ENCODE measurements at places on chromosomes 2 and 18.

GRCh38 chr2:118374974-118375755 is 286.9 kb downstream of the INSIG2 start:
- DNase-seq: no peak

DNA sequence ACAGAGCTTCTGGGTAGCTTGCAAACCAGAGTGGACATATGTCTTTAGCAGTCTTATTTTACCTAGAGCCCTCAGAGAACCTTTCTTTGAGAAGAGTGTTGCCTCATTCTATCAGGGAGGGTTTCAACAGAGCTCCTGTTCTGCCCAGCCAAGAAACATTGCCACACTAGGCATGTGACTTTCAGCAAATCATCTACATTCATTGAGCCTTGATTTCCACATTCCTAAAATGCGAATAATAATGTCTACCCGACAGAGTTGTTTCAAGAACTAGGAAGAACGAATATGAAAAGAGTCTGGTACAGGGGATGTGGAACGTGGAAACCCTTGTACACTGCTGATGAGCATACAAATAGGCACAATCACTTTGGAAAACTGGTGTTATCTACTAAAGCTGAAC is 7.8 kb upstream of the PRKAG3 start:
- DNase-seq: no peak

GRCh38 chr2:173359231-173359630 is 4.6 kb downstream of the CDCA7 start:
- DNase-seq: no peak

DNA sequence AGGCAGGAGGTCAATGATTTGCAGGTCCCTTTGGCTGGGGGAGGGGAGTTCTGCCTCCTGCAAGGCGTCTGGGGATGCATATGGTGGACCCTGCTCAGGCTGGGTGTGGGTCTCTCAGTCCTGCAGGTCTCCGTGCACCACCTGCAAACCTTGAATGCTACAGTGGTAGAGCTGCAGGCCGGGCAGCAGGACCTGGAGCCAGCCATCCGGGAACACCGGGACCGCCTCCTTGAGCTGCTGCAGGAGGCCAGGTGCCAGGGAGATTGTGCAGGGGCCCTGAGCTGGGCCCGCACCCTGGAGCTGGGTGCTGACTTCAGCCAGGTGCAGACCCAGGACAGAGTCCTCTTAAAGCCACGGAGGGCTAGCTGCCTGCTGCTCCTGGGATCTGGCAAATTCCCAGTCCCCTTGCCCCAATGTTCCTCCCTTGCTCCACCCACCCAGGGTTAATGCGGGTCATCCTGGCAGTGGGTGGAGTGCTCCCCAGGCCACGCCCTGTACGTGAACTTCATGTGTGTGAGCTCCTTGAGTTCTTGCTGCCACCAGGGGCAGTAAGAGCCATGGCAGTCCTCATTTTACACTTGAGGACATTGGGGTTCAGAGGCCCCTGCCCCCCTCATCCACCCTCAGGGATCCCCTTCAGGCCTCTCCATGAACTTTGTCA is 3.1 kb downstream of the PROM2 start:
- no peak for DNase-seq

- no peak for DNase-seq
These were observed 1642.5 kb upstream of the TMEFF2 start for GRCh38 chr2:193837111-193837738.

DNA sequence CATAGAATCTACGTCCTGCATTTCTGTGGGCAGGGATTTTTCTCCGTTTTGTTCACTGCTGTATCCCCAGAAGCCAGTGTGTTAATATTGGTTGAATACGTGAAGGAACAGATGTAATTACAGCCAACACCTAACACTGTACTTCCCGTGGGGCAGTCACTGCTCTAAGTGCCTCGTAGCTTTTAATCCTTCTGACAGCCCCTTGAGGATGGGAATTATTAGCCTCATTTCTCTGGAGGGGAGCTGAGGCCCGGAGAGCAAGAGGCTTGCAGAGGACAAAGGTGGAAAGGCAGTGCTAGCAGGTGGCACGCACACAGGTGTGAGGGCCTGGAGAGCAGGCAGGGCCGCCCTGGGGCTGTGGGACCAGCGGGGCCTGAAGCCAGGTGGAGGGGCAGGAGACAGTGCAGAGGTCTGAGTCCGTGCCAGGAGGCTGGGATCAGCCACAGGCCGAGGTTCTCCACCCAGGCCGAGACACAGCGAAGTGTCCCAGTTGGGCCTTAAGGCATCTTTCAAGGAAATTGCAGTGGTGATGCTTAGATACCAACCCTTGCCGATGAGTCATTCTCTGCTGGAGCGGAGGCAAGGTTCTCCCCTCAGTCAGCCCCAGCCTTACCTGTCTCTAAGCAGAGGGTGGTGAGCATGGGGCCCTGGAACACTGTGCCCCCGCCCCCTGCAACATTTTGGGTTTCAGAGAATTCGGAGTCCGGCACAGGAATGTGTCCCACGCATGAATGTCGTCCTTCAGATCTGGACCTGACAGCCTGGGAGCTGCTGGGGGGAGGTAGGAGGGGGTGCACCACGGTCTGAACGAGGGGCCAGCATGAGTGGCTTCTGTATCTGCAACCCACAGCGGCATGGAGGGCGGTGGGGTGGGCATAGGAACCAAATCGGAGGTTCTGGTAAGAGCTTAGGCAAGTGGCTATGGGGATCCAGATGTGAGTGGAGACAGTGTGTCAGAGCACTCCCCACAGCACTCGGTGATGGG is 122.6 kb downstream of the GBX2 start:
- no peak for DNase-seq

DNA sequence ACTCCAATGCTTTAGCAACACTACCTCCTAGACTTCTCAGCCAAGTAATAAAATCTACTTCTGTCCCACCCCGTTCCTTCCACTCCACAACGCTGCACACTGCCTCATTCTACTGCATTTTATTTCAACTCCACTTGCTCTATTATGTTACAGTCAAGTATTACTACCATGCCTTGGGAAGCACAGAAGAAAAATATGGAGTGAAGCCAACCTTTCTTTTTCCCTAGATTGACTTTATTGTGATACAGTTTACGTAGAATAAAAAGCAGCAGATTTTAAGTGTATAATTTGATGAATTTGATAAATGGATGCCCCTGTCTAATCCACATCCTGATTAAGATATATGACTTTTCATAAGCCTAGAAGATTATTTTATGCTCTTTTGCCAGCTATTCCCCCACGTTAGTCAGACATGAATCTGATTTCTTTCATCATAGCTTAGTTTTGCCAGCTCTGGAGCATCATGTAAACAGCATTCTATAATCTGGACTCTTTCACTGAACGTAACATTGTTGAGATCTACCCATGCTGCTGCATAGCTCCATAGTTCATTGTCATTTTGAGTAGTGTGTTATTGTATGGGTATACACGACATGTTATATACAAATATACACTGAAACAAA is 676.8 kb upstream of the RAB6C start:
- DNase-seq: no peak

DNA sequence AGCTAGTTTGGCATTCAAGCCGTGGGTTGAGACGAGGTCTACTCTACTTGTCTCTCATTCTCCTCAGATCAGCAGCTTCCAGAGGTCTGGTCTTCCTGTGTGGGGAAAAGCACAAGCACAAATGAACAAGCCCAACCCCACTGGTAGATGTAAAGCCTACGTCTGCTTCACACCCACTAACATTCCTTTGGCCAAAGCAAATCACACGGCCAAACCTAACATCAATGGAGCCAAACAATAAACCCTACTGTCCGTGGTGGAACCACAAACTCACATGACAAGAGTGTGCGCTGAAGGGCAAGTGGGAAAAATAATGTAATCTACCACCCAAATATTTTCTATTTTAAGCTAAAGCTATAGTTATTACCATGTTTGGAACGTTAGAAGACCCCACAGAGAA is 179.3 kb upstream of the MGAT5 start:
- DNase-seq: no peak

DNA sequence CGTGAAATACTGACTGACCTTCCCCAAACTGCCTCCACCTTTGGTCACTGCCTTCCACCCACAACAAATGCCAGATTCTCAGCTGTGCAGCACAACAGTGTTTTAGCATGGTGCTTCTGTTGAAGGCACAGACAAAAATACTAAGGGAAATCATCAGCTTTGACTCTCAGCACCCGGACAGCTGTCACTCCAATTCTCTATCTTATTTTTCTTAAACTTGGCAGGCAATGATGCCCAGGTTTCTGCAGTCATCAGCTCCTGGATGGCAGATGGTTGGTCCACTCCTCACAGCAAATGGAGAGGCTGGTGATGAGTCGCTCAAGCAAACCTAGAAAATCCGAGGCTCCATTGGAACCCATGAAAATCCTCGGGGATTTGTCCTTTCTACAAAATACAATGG is 2.9 kb upstream of the FAM124B start:
- DNase-seq: no peak

GRCh38 chr2:96953611-96953978 is 32.8 kb downstream of the FAM178B start:
- DNase-seq: no peak

DNA sequence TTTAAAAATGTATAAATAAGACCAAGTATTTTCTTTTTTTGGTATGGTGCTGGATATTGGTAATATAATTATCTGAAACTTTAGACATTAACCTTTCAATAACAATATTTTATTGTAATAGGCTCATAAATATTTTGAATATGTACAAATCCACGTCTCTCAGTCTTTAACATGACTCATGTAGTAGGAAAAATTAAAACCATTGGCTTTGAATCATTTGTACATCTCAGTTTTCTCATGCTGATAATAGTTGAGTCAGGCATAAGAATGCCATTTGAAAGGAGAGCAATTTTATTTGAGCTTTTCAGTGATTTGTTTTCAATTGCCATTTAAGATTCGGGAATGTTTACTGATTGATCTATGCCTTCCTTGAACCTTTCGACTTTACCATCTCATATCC is 364.8 kb downstream of the TGIF1 start:
- no peak for DNase-seq

GRCh38 chr2:6835467-6835866 is 30.2 kb downstream of the CMPK2 start:
- no peak for DNase-seq

DNA sequence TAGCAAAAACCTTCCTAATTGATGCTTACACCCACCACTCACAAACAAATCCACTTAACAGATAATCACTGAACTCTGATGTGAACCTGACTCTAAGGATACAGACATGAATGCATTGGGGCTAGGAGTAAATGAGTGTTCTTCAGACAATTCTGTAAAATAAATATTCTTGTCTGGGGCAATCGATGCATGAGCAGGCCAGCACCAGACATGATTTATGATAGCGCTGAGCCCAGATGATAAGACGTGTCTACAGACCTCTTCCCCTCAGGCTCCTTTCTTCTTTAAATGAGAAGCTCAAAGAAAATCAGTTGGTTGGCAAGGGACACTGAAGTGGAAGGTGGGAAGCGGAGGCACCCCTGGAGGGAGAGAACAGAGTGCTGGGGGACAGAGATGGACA is 27.3 kb upstream of the BIN1 start:
- no peak for DNase-seq

GRCh38 chr2:95050385-95051300 is 25.1 kb downstream of the MAL start:
- DNase-seq: no peak

GRCh38 chr2:173049831-173050230 is 25.8 kb upstream of the MAP3K20 start:
- DNase-seq: no peak

DNA sequence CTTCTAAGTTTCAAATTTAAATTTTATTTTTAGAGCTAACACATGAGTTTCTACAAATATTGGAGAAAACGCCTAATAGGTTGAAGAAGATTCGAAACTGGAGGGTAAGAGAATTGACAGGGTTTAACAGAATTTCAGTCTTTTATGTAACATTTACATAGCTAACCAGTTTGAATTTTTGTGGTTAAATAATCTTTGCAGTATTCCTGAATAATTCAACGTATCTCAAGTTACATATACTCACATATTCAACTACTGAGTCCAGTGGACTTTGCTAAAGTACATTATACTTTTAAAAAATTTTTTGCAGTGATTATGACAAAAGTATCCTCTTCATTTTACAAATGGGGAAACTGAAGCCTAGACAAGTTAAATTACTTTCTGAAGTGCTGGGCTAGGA is 34.0 kb downstream of the CCNT2 start:
- DNase-seq: no peak

- no peak for DNase-seq
These were observed at the start of gene FRZB for GRCh38 chr2:182866461-182867406. TSS of gene FRZB (minus strand) at chr2:182866637. CDS start at chr2:182866552, 85 bp downstream.

DNA sequence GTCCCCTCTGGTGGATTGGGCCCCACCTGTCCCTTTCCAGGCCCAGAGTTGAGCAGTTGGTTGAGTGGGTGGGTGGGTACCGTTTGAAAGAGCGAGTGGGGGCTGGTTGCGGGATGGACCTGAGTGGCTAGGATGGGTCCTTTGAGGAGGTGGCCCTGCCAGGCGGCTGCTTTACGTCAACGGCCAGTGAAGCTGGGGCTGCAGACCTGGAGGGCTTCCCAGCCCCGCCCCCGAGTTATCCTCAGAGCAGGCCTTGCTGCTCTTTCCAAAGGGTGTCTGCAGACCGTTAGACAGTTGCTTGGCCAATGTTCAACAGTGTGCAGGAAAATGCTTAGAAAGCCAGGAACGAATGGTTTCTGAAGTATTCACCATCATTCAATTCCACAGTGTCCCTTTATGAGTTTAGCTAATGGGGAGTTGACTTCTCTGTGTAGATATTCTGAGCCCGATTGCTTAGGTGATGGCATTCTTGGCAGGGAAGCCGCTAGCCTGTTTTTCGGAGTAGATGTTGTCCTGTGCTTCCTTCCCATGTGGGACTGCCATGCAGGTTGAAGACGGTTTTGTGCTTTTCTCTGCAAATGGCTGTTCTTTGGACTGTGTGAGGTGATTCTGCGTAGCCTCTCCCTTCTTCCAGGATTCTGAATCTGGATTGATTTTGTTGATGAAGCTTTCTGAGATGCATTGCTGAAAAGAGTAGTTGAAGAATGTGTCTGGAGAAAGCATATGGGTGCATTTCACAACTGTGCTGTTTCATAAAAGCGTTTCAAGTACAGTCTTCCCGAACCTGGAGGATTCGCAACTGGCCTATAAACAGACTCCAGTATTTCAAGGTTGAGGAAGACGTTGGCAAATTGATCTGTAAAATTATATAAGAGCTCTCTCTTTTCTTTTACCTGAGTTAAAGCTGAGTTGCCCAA is 45.8 kb downstream of the LDLRAD4 start:
- DNase-seq: no peak

DNA sequence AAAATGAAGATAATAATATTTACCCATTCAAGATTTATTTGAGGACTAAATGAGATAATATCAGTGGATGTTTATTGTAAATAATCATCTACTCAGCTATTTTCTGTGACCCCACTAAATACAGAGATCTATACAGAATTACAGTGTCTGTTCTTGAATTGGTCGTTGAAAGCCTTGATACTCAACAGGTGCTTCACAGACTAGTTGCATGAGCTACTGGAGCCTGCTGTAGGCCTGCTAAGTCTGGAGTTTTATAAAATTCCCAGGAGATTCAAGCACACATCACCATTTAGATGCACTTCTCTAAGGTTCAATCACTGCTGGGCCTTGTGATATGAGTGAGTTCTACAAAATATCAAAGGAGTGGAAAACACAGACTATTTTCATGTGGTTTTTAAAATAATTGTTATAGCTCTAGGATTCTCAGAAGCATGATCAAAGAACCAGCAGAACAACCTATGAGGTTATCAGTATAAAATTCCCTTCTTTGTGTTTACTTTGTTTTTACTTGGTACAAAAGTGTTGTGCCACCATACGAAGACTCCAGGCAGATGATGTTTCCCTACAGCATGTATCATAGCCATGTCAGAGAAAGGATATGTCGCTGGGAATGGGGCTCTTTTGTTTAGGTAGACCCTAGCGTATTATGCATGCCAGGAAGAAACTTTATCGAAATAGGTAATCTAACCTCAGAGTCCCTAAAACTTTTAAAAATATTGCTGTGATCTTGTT is 7.1 kb downstream of the SULT1C4 start:
- no peak for DNase-seq

- no peak for DNase-seq
These were observed 88.9 kb upstream of the RBBP8 start for GRCh38 chr18:22844190-22844589.

All from activated T-cell treated with anti-CD3 and anti-CD28 coated beads for 24 hours (primary cell).